Endodermal cell (in vitro differentiated cells): ENCODE measurements at places on chromosomes 2 and 18.
A peak's percentile ranks its signal among the peaks of the same experiment; 100 is the strongest.

DNA sequence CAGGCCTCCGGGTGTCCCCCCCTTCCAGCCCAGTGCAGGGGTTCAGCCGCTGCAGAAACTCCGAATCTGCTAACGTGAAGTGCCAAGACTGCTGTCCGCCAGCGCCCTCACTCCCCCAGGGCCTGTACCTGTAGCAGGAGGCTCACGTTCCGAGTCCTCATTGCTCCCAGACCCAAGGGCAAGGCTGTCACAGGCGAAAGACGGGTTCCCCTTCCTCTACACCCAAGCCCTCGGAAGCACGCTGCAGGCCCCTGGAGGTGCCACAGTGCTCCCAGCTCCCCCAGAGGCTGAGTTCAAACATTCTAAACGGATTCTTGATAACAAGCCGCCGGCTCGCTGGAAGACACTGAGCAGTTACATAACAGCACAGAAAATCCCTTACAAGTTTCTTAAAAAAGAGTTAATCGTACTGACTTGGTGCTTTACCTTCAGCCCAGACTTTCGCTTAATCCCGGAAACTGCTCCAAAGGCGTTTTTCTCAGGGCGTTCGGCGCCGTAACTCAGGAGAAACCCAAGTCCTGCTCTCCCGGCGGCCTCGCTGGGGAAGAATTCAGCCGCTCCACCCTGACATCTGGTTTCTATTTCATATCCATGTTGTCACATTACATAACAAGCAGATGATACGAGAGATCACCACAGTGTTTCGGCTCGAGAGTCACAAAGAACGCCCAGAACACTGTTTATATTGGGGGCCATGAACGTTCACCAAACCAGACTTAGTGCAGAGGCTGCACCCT, 92.0 kb downstream of the HDAC4 start:
- no peak overlapping the region for H3K4me3 ChIP-seq
- H3K27ac ChIP-seq, result no peak overlapping the region
- H3K27me3 ChIP-seq, result no peaks in the 10 kb centered on the region
- H3K36me3 ChIP-seq, result no peaks in the 10 kb centered on the region

- no peak for DNase-seq
- H3K36me3 ChIP-seq, result no peaks in the 10 kb centered on the region
- H3K4me3 ChIP-seq, result no peak overlapping the region
- no peaks in the 10 kb centered on the region for H3K27me3 ChIP-seq
Observed at GRCh38 chr18:77008006-77008405, 124.6 kb downstream of the MBP start.

GRCh38 chr2:197052356-197052755, 125.8 kb upstream of the PGAP1 start:
- H3K36me3 ChIP-seq, result no peaks in the 10 kb centered on the region
- H3K4me1 ChIP-seq, result no peaks in the 10 kb centered on the region
- H3K4me3 ChIP-seq, result no peak overlapping the region
- DNase-seq, result no peak

GRCh38 chr2:171626949-171627348, 60.3 kb upstream of the DYNC1I2 start:
- no peaks in the 10 kb centered on the region for H3K36me3 ChIP-seq
- H3K4me3 ChIP-seq, result no peak overlapping the region
- H3K27ac ChIP-seq, result no peak overlapping the region
- H3K4me1 ChIP-seq, result no peaks in the 10 kb centered on the region
- DNase-seq, result no peak

- no peak overlapping the region for H3K4me3 ChIP-seq
- H3K27me3 ChIP-seq, result no peaks in the 10 kb centered on the region
- no peak overlapping the region for H3K27ac ChIP-seq
- no peaks in the 10 kb centered on the region for H3K36me3 ChIP-seq
- H3K4me1 ChIP-seq, result no peaks in the 10 kb centered on the region
- DNase-seq, result no peak
Observed at GRCh38 chr2:240121190-240121589, 14.9 kb downstream of the COPS9 start.

DNA sequence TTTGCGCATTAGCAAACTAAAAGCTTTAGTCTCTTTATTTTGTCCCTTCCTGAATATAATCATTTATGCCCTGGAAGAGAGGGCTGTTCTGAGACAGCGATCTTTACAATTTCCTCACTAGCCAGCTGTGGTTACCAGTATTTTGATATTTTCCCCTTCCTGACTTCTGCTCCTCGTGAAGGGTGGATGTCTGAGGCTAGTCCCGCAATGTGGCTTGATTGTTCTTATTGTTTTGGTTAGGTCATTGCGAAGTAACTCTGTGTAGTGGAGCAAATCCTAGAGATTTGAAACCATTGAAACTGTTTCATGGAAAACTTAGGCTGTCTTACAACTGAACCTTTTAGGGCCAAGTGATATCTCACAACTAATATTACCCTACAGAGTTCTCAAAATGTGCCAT, 2.4 kb downstream of the MRPL33 start:
- no peaks in the 10 kb centered on the region for H3K27me3 ChIP-seq
- DNase-seq, result no peak
- no peak overlapping the region for H3K27ac ChIP-seq
- peaks cover 7% of the 10 kb centered on the region for H3K4me1 ChIP-seq
- peak overlapping the region; percentile 100 for H3K4me3 ChIP-seq

- peaks cover 2% of the 10 kb centered on the region for H3K4me1 ChIP-seq
- DNase-seq, result peak; percentile 83
- peaks cover 26% of the 10 kb centered on the region for H3K27me3 ChIP-seq
- H3K27ac ChIP-seq, result no peak overlapping the region
- H3K36me3 ChIP-seq, result no peaks in the 10 kb centered on the region
Observed at GRCh38 chr18:58496937-58497336, 132.0 kb downstream of the ALPK2 start.

DNA sequence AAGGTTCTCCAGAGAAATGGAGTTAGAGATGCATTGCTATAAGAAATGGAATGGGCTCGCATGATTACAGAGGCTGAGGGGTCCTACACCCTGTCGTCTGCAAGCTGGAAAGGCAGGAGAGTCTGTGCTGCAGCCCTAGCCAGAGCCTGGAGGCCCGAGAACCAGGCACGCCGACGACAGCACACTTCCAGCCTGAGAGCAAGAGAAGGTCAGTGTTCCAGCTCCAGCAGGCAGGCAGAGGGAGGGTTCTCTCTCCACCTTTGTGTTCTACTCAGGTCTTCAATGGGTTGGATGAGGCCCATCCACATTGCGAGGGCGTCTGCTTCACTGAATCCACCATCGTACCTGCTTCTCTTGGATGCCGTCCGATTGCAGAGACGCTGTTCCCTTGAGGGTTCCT, 177.6 kb upstream of the HDAC4 start:
- no peaks in the 10 kb centered on the region for H3K4me1 ChIP-seq
- H3K36me3 ChIP-seq, result no peaks in the 10 kb centered on the region
- DNase-seq, result no peak
- no peak overlapping the region for H3K27ac ChIP-seq

DNA sequence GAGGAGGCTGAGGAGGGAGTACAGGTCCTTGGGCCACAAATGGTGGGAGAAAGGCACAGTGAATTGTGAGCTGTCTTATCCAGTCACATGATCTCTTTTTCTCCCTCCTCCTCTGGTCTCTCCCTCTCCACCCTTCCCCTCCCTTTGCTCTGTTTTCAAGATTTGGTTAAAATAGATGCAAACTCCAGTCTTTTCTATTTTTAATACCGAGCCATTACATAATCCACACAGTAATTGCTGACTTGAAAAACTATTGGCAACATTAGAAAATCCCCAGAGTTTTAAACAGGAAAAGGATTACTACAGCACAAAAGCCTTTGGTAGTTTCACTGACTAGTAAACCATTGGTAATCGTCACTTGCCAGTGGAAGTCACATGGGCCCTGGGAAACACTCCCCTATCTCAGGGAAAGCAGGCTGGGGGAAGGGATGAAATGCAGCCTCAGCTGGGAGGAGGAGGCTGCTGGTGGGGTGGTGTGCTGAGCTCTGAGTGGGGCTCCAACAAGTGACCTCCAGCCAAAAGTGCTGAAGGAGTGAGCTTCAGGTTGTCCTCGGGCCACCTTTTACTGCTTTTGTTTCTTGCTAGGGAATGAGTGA, 57.4 kb upstream of the PCBP1 start:
- H3K4me3 ChIP-seq, result peak overlapping the region; percentile 4
- no peaks in the 10 kb centered on the region for H3K36me3 ChIP-seq
- DNase-seq, result peak; percentile 84
- H3K27ac ChIP-seq, result peak overlapping the region; percentile 40

GRCh38 chr18:61992285-61992684, 99.5 kb upstream of the RNF152 start:
- H3K36me3 ChIP-seq, result no peaks in the 10 kb centered on the region
- H3K4me1 ChIP-seq, result no peaks in the 10 kb centered on the region
- no peaks in the 10 kb centered on the region for H3K27me3 ChIP-seq
- H3K27ac ChIP-seq, result no peak overlapping the region
- DNase-seq, result no peak

DNA sequence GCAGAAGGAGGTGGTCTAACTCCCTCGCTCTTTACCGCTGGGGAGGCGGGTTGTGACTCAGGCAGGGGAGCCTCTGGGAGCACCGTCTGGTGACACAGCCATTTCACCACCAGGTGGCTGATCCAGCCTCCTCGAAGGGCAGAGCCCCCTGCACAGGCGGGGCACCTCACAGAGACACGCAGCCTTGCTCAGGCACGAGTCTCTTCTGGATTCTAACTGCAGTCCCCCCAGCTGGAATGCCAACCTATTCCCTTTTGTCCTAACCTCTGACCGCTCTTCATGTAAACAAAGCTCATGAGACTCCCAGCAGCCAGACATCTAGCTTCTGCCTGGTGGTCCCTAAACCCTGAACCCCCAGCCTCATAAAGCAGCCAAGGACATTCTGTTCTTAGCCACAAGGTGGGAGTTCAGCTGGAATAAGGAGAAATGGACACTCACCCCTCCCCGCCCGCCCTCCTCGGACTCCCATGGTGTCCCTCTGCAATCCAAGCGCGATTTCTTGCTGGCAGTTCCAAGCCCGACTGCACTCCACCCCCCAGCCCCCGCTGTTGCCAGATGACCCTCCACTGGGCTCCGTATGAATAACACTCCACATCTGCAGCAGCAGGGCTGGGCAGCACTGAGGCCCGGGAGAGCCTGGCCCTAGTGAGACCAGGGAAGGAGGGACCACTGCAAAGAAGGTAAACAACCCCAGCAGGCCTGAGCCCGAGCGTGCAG, 84.3 kb downstream of the TNS1 start:
- DNase-seq, result peak; percentile 84
- no peak overlapping the region for H3K4me3 ChIP-seq

DNA sequence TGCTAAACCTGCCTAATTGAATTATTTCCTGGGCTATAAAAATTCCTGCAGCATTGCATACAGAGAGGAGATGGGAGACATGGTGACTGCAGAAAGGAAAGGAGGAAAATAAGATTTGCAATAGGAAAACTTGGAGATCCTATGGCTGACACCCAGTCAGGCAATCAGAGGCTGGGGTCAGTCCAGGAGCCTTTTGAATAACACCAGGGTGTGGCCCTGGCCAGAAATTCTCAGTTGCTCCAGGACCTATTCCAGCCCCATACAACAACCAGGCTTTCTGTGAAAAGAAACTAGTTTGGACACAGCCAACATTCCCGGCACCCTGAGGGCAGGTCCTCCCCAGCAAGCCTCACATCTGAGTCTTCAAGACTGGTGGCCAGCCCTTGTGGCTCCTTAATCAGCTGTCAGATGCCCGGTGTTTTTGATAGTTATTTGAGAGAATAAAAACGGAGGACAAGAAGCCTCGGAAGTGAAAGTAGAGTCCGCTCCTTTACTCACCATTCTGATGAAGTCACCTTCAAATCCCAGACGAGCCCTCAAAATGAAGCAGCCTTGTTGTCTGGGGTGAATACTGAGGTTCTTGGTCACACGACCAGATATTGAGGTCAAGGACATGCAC, 31.1 kb upstream of the GMCL1 start:
- H3K36me3 ChIP-seq, result peaks cover 23% of the 10 kb centered on the region
- H3K27ac ChIP-seq, result peak overlapping the region; percentile 95
- peaks cover 34% of the 10 kb centered on the region for H3K4me1 ChIP-seq
- no peak for DNase-seq
- no peaks in the 10 kb centered on the region for H3K27me3 ChIP-seq

DNA sequence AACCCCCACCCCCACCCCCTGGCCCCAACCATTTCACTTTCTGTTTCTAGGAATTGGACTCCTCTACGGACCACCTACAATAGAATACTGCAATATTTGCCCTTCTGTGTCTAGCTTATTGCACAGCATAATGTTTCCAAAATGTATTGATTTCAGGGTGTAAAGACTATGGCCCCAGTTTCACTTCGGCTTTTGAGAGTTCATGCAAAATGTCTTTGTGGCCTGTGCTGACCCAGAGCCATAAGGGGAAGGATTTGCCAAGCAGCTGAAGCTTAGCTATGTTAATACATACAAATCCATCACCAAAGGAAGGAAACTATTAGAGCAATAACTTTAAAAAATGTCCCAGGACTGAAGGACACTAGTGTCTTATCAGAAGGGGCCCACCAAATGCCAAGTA, 11.2 kb upstream of the ATP9B start:
- H3K27me3 ChIP-seq, result no peaks in the 10 kb centered on the region
- H3K27ac ChIP-seq, result no peak overlapping the region
- H3K4me3 ChIP-seq, result no peak overlapping the region

DNA sequence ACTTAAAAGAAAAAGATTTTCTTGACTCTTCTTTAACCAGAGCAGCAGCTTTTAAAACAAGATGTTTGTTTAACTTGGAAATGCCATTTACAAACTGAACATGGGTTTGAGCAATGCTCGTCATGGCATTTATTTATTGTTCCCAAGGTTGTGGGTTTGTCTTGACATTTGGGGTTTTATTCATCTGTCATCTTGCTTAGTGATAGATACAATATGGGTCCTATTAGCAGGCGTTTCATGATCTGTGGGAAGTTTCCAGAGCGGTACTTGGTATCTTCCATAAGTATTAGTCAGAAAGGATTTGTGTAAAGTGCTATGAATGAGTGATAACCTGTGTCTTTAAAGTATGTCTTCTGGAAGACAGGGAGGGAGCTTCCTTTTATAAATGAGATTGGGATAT, 29.9 kb upstream of the MGAT5 start:
- H3K4me3 ChIP-seq, result no peak overlapping the region
- H3K27me3 ChIP-seq, result no peaks in the 10 kb centered on the region

DNA sequence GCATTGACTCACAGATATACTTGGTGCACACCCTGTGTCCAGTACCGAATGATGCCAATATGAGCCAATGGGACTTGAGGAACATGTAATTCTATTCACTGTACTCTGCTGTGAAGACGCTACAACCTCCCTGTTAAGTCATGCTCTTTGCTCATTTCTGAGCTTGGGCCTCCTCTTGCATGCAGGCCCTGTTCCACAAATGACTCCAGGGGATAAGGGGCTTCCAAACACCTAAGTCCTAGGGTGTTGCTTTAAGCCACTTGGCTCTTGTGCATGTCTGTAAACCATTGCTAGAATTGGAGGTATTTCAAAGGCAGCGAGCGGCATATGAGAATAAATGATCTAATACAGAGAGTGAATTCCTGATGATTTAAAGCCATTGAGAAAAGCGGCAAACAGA, 105.9 kb upstream of the THOC1 start:
- H3K36me3 ChIP-seq, result peaks cover 52% of the 10 kb centered on the region
- no peak overlapping the region for H3K4me3 ChIP-seq
- peaks cover 30% of the 10 kb centered on the region for H3K4me1 ChIP-seq
- H3K27me3 ChIP-seq, result no peaks in the 10 kb centered on the region

- H3K36me3 ChIP-seq, result no peaks in the 10 kb centered on the region
- H3K27ac ChIP-seq, result no peak overlapping the region
- no peaks in the 10 kb centered on the region for H3K4me1 ChIP-seq
- H3K4me3 ChIP-seq, result no peak overlapping the region
Observed at GRCh38 chr2:17303054-17303453, 215.2 kb downstream of the RAD51AP2 start.

- H3K27me3 ChIP-seq, result no peaks in the 10 kb centered on the region
- H3K4me1 ChIP-seq, result no peaks in the 10 kb centered on the region
- no peak for DNase-seq
- H3K36me3 ChIP-seq, result no peaks in the 10 kb centered on the region
Observed at GRCh38 chr2:66929632-66930338, 467.3 kb upstream of the ETAA1 start.
